ENCODE measurements at places on chromosomes 4 and X. TPM values are rescaled to one million over a fixed set of nuclear protein-coding genes. Genes with fewer than 3 reads are reported as not detected.

Gene HHIP
- 0.59 TPM for total RNA-seq

Gene MAGEB17
- not detected for total RNA-seq

Gene CTSO
- 15.6 TPM for total RNA-seq

Gene PABPC5
- total RNA-seq: 0.46 TPM

Gene ADGRL3
- 0.32 TPM for total RNA-seq

Gene GYG2
- total RNA-seq: 15.4 TPM

Gene MAGEB4
- not detected for total RNA-seq

Gene MCTS1
- total RNA-seq: 32.1 TPM

Gene PRKG2
- 0.05 TPM for total RNA-seq

Gene ADH4
- not detected for total RNA-seq

Gene RAB40A
- 0.14 TPM for total RNA-seq

Gene DAPP1
- not detected for total RNA-seq

Gene MAGEC3
- not detected for total RNA-seq

Gene ASB11
- total RNA-seq: not detected

Gene CSN2
- not detected for total RNA-seq

Gene HSFX4
- total RNA-seq: not detected

Gene KCNE5
- total RNA-seq: 0.55 TPM

Gene CFP
- total RNA-seq: 0.30 TPM

Gene ACTRT1
- not detected for total RNA-seq

Gene MAGEA2
- not detected for total RNA-seq

Gene VCX
- not detected for total RNA-seq

Gene GYPA
- not detected for total RNA-seq

Gene ZAR1
- not detected for total RNA-seq

Gene ACE2
- not detected for total RNA-seq

Gene SEPTIN6
- total RNA-seq: 63.6 TPM

Gene APEX2
- 7.6 TPM for total RNA-seq

Gene KLHL4
- 6.8 TPM for total RNA-seq

Gene FGFBP2
- not detected for total RNA-seq

Gene DOK7
- 0.32 TPM for total RNA-seq

Gene DNAAF6
- not detected for total RNA-seq
